ENCODE measurements at places on chromosomes 16 and 17.
A peak's percentile ranks its signal among the peaks of the same experiment; 100 is the strongest.

DNA sequence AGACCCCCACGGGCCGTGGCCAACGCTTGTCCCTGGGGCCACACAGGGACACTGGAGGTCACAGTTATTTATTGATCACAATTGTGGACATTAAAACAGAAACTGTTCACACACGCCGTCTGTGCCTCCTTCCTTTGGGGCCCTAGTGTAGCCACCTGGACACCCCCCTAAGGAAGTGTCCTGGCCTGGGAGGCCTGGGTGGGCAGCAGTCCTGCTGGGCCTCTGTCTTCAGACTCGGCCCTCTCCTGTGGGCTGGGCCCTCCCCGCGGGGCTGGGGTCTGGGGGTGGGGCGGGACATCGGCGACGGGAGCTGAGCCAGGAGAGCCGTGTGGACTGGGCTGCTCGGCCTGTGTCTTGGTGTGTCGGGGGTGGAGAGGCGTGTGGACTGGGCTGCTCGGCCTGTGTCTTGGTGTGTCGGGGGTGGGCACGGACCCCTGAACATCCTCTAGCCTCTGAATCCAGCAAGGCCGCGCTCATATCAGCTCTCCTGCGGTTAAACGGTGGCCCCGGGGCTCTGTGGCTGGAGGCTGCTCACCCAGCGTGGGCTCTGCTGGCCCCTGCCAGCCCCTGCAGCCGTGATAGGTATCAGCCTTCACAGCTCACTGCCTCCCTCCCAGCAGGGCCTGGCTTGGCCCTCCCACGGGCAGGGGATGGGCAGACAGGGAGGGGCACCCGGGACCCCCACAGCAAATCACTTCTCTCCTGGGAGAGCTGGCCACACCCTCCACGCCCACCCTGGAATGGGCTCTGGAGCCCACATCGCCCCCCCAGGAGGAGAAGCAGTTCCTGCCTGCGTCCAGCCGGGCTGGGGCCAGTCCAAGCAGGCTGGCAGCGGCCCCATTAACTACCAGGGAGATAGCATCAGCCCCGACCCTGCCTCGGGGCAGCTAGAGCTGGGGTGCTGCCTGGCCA lies 1.1 kb upstream of the NHLRC4 start:
- peaks cover 36% of the 10 kb centered on the region for H3K4me1 ChIP-seq
- no peak overlapping the region for H3K4me3 ChIP-seq
- H3K27me3 ChIP-seq: peaks cover 49% of the 10 kb centered on the region
- H3K27ac ChIP-seq: no peak overlapping the region

DNA sequence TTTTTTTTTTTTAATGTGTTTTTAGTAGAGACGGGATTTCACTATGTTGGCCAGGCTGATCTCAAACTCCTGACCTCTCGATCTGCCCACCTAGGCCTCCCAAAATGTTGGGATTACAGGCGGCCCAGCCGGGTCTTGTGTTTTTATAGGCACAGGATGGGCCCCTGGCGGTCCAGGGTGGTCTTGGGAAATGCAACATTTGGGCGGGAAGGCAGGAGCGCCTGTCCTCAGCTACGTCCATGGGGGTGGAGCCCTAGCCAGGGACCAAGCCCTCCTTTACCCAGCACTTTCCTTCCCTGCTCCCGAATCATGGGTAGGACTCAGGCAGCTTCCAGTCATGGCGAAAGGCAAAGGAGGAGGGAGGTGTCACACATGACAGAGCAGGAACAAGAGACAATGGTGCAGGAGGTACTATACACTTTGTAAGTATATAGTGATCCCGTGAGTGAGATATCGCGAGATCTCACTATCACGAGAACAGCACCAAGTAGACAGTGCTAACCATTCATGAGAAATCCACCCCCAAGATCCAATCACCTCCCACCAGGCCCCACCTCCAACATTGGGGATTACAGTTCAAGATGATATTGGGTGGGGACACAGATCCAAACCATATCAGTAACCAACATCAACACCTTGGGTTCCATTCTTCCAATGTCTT lies 226.7 kb upstream of the WSCD1 start:
- no peaks in the 10 kb centered on the region for H3K36me3 ChIP-seq
- no peaks in the 10 kb centered on the region for H3K27me3 ChIP-seq
- DNase-seq: no peak
- no peaks in the 10 kb centered on the region for H3K4me1 ChIP-seq
- no peak overlapping the region for H3K27ac ChIP-seq

DNA sequence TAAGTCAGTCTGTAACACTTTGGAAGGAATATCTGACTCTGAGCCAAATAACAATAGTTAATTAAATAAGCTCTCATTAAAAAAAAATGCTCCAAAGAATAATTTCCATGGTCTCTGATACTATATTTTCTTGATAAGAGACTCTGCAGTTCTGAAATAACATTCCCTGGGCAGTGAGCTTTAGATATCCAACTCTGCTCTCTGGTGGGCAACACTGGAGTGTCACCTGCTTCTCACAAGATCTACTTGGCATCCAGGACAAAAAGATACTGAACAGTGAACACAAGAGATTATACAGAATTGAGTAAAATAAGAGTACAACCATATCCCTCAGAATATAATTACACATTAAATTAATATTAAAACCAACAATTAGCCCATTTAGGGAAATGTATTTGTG lies 13.7 kb downstream of the BLMH start:
- H3K4me3 ChIP-seq: no peak overlapping the region
- peak; percentile 40 for DNase-seq
- H3K4me1 ChIP-seq: no peaks in the 10 kb centered on the region
- peaks cover 31% of the 10 kb centered on the region for H3K36me3 ChIP-seq
- no peaks in the 10 kb centered on the region for H3K27me3 ChIP-seq

- H3K4me3 ChIP-seq: peak within 1 kb of the TSS; percentile 36
- no peak for DNase-seq
These were observed at the start of gene HBQ1 for GRCh38 chr16:180101-180675. HBQ1 (plus strand) TSS chr16:180459; CDS start chr16:180487, 28 bp downstream.

- H3K4me3 ChIP-seq: no peak overlapping the region
- no peaks in the 10 kb centered on the region for H3K4me1 ChIP-seq
- no peak overlapping the region for H3K27ac ChIP-seq
- DNase-seq: no peak
- H3K36me3 ChIP-seq: no peaks in the 10 kb centered on the region
These were observed 87.1 kb downstream of the AIPL1 start for GRCh38 chr17:6347776-6348175.

DNA sequence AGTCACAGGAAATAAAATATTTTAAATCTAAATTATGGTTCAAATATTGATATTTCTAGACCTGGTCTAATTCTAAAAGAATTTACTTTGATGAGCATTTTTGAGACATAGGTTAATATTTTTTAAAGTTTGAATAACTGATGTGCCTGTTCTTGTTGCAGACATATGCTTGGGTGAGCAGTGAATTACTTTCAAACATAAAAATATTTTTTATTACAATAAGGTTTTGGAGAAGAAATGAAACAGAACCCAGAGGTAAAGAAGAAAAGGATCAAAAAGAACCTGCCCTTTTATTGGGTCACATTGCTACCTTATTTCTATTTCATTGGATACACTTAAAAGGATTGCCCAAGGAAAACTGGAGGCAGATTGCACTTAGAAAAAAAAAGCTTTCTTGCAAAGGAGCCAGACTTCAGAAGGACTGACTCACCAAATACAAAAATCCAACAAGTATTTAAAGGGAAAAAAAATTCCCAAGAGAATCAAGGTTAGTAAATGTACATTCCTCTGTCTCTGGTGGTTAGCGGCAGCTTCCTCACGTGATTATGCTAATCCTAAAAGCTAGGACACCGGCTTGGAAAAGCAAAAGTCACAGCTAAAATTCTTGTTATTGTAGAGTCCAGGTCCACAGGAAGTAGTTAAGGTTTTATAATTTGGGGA lies 18.5 kb downstream of the ENPP7 start:
- H3K4me1 ChIP-seq: peaks cover 10% of the 10 kb centered on the region
- no peak overlapping the region for H3K4me3 ChIP-seq
- H3K36me3 ChIP-seq: no peaks in the 10 kb centered on the region
- no peak overlapping the region for H3K27ac ChIP-seq
- DNase-seq: no peak

DNA sequence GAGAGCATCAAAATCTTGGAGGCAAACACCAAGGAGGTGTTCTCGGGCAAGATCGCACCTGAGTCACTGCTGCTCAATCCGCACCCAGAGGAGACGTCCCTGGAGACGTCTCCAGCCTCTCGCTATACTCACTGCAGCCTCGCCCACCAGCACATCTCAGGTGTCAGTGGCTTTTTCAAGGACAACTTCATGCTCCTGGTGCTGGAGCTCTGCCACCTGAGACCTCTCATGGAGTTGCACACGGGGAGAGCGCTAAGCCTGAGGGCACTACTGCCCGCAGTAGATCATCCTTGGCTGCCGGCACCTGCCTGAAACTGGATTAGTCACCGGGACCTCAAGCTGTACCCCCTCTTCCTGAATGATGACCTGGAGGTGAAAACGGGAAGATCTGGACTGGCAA lies 2.6 kb upstream of the MBTPS1 start:
- H3K4me1 ChIP-seq: no peaks in the 10 kb centered on the region

GRCh38 chr16:54517181-54517580 lies 230.6 kb upstream of the IRX3 start:
- H3K36me3 ChIP-seq: no peaks in the 10 kb centered on the region
- no peak for DNase-seq
- H3K4me3 ChIP-seq: no peak overlapping the region
- no peaks in the 10 kb centered on the region for H3K27me3 ChIP-seq
- H3K4me1 ChIP-seq: no peaks in the 10 kb centered on the region

DNA sequence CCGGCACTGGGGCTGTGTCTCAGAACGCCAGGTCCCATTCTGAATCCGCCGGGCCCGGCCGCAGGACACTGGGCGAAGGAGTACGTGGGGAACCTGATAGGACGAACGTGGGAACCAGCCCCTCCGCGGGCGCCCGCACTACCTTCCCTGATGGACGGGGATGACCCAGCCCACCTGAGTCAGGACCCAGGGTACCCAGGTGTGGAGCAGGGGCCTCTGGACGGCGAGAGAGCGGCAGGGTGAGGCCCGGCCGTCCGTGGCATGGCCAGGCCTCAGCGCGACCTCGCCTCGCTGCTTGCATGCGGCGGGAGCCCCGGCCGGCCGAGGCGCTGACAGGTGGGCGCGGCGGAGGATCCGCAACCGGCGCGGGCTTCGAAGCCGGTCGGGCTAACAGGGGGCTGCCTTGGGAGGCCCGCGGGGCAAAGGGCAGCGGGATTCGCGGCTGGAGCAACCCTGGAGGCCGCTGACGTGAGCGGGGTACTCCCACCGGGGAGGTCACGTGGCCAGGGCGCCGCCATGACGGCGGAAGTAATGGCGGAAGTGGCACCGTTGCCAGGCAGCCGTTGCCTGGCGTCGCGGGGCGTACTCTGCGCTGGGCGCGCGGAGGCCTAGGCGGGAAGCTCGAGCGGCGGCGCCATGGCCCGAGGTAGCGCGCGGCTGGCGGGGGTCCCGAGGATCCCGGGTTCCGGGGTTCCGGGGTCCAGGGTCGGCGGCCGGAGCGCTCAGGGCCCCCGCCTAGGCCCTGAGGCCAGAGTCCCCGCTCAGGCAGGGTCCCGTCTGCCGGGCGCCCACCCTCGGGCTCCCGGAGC lies at the start of gene WDR90:
Gene WDR90 (plus strand): TSS at position 585 of the 809 bp plus-strand sequence. CDS start 52 bp downstream, at position 637.
- peak within 1 kb of the TSS; percentile 82 for H3K27ac ChIP-seq
- no peaks in the 10 kb centered on the region for H3K27me3 ChIP-seq
- H3K36me3 ChIP-seq: peaks cover 32% of the 10 kb centered on the region
- H3K4me3 ChIP-seq: peak within 1 kb of the TSS; percentile 84
- peak; percentile 94 for DNase-seq

DNA sequence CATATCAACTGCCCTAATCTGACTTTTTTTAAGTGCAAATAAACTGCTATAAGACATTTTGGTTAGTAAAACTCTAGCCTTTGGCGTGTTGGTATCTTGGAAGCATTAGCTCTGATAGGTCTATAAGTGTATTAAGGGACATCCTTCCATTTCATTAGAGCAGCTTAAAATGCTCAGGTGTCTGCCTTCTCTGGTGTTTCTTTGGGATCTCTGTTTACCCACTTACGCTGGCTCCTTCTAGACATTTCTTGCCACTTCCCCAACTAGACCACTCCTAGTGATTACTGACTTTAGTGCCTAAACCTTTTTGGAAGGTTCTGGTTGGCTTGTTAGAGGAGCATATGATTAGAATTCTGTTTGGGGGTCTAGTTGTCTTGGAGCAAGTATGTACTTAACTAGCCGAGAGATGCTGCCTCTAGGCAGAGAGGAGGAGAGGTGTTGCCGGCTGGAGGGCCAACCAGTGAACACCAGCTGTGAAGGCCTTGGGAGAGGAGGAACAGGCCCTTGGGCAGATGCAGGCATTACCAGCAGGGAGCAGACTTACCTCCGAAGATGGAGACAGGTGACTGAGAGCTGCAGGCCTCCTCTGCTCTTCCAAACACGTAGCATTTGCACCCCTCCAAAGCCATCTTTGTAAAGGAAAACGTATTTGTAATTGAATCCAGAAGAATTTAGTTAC lies 15.2 kb upstream of the CLEC18C start:
- peaks cover 96% of the 10 kb centered on the region for H3K36me3 ChIP-seq
- no peak for DNase-seq
- no peak overlapping the region for H3K27ac ChIP-seq
- H3K4me3 ChIP-seq: no peak overlapping the region

- H3K4me1 ChIP-seq: no peaks in the 10 kb centered on the region
- H3K4me3 ChIP-seq: no peak overlapping the region
- no peaks in the 10 kb centered on the region for H3K36me3 ChIP-seq
- DNase-seq: no peak
These were observed 75.0 kb upstream of the WSB1 start for GRCh38 chr17:27218719-27219488.

DNA sequence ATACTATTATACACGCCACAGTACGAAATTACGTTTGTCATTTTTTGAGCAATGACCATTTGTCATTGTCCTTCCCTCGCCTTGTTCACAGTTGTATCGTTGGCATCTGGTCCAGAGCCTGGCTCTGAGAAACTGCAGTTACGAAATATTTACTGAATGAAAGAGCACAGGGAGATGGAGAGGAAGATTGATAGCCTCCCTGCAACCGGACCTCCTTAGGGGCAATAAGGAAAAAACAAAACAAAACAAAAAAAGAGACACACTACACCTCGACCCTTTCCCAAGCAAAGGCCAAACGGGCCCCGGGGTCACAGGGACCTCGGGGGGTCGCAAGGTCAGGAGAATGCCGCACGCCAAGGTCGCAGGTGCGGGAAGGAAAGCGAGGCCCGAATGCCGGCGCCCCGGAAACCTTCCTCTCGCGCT lies 857 bp downstream of the GOT2 start:
- H3K27me3 ChIP-seq: no peaks in the 10 kb centered on the region
- H3K4me3 ChIP-seq: peak overlapping the region; percentile 80
- H3K36me3 ChIP-seq: no peaks in the 10 kb centered on the region
- H3K27ac ChIP-seq: peak overlapping the region; percentile 63

DNA sequence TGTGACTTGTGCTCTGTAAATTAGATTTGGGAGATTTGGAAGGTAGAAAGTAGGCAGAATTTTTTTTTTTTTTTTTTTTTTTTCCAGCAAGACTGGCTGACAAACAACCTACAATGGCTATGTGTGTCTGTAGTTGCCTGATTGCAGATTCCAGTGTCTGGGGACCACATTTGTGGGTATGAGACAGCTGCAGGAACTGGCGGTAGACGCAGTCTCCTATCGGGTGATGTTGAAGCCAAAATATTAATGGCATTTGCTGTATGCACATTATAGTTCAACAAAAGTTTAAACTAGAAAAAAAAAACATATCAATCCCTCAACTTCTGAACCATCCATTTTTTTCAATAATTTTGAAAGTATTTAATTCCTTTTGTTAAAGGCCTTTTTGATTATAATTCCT lies 665.2 kb downstream of the TOX3 start:
- no peak for DNase-seq
- H3K27me3 ChIP-seq: no peaks in the 10 kb centered on the region
- no peaks in the 10 kb centered on the region for H3K36me3 ChIP-seq
- H3K27ac ChIP-seq: no peak overlapping the region
- H3K4me1 ChIP-seq: peaks cover 3% of the 10 kb centered on the region

- peaks cover 29% of the 10 kb centered on the region for H3K36me3 ChIP-seq
- H3K4me3 ChIP-seq: no peak overlapping the region
- H3K27ac ChIP-seq: peak overlapping the region; percentile 60
- H3K27me3 ChIP-seq: no peaks in the 10 kb centered on the region
- H3K4me1 ChIP-seq: peaks cover 52% of the 10 kb centered on the region
- DNase-seq: peak; percentile 72
These were observed 13.8 kb downstream of the USP22 start for GRCh38 chr17:21029036-21029435.

Measured in tibial artery (tissue), 4 donors.